Natural killer cell treated with Interleukin-12 subunit alpha and Interleukin-12 subunit beta and Interleukin-15 and Interleukin-18, amount 100 ng/mL, for 72 hours (primary cell): ENCODE measurements at places on chromosomes 13 and 19.

DNA sequence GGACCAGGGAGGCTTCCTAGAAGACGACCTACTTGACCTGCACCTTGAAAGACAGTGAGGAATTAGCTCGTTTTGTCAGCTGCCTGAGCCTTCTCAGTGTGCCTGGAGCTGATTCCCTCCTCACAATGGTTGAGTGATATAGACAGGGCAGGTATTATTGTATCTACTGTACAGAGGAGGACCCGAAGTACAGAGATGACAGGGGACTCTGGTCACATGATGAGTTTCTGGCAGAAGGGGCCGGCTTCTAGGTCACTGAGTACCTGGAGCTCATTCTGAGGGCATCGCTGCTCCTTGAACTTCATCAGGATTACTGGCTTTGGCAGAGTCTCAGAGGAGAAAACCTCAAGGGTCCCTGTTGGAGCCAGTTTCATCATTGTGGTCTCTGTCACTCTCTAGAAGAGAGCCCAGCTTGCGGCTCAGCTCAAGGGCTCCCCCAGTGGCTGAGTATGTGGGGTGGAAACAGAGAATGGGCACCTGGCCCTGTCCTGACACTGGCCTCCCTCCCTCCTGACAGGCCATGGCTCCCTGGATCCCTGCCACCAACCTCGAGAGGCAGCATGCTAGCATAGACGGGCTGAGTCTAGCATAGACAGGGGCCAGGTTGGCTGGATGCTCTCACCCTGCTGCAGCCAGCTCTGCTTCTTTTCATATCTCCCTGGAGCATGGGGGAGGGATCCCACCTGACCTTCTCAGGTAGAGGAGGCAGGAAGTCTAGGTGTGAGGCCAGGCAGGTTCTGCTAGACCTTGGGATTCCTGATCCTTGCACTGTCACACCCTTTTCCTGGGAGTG lies 38.7 kb downstream of the NFIX start:
- H3K27me3 ChIP-seq = peaks cover 7% of the 10 kb centered on the region
- no peak overlapping the region for H3K27ac ChIP-seq
- peaks cover 11% of the 10 kb centered on the region for H3K4me1 ChIP-seq
- no peak overlapping the region for H3K4me3 ChIP-seq

DNA sequence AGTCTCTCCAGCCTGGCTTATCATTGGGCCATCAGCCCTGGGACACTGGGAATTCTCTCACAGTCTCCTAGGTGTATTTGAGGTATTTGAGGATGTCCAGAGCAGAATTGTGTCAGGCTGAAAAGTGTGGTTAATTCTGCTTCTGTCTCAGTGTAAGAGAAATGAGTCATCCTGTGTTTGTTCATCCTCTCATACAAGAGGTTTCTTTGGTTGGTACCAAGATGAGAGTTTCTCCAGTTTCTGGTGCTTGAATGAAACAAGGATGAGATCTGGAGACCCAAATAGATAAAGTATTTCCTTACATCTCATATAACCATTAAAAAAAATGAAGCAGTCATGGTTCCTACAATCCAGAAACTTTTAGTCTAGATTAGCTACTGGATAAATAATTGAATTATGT lies 7.7 kb downstream of the ZNF253 start:
- DNase-seq = no peak
- H3K4me3 ChIP-seq = no peak overlapping the region
- H3K36me3 ChIP-seq = peaks cover 20% of the 10 kb centered on the region
- no peaks in the 10 kb centered on the region for H3K27me3 ChIP-seq
- H3K27ac ChIP-seq = no peak overlapping the region

- DNase-seq = no peak
- no peaks in the 10 kb centered on the region for H3K4me1 ChIP-seq
- peaks cover 41% of the 10 kb centered on the region for H3K36me3 ChIP-seq
- H3K27me3 ChIP-seq = no peaks in the 10 kb centered on the region
- H3K27ac ChIP-seq = no peak overlapping the region
- H3K4me3 ChIP-seq = no peak overlapping the region
These were observed 13.5 kb upstream of the OR7D2 start for GRCh38 chr19:9165261-9165660.

- H3K27ac ChIP-seq = no peak overlapping the region
- H3K36me3 ChIP-seq = no peaks in the 10 kb centered on the region
- no peaks in the 10 kb centered on the region for H3K27me3 ChIP-seq
- no peak for DNase-seq
These were observed 5.1 kb downstream of the CBARP start for GRCh38 chr19:1232652-1233072.

GRCh38 chr19:39080431-39080830 lies 3.7 kb upstream of the ACP7 start:
- H3K27ac ChIP-seq = no peak overlapping the region
- no peak overlapping the region for H3K4me3 ChIP-seq
- H3K36me3 ChIP-seq = no peaks in the 10 kb centered on the region
- H3K27me3 ChIP-seq = peaks cover 15% of the 10 kb centered on the region
- peaks cover 15% of the 10 kb centered on the region for H3K4me1 ChIP-seq

DNA sequence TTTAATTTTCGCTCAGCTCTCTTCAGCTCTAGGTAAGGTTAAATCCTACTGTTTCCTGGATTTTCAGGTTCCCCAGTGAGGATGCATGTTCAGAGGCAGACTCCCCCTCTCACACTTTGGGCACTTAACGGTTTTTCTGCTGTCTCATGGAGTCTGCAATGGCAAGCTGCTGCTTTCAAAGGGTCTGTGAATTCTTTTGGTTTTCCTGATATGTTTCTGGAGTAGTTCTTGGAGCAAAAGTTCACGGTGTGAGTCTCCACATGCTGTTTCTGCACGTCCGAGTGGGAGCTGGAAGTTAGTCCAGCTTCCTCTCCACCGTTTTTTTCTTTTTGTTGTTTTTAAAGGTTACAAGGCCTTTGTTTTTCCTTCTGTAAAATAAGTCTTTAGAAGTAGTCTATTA lies 35.4 kb downstream of the DNAJC15 start:
- peaks cover 9% of the 10 kb centered on the region for H3K36me3 ChIP-seq
- peaks cover 40% of the 10 kb centered on the region for H3K4me1 ChIP-seq
- H3K27ac ChIP-seq = peak overlapping the region; percentile 47
- no peak for DNase-seq

DNA sequence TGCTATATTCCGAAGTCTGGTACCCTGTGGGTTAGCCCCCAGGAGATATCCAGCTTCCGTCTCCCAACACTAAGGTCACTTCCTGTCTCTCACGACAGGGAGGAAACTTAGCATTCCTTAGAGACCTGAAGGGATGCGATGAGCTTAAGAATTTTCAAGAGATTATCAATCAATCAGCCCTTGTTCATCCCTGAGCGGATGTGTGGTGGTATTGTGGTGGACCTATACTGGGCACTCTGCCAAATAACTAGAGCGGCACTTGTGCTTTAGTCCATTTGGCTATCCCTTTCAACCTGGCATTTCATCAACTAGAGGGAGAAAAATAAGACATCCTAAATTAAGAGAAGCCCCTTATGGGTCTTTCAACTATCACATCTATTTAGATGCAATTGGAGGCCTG lies 30.9 kb upstream of the ZNF562 start:
- peaks cover 15% of the 10 kb centered on the region for H3K27me3 ChIP-seq
- peaks cover 12% of the 10 kb centered on the region for H3K4me1 ChIP-seq
- no peak overlapping the region for H3K27ac ChIP-seq
- peaks cover 9% of the 10 kb centered on the region for H3K36me3 ChIP-seq
- H3K4me3 ChIP-seq = no peak overlapping the region

- peaks cover 4% of the 10 kb centered on the region for H3K4me1 ChIP-seq
- H3K27ac ChIP-seq = no peak overlapping the region
- H3K27me3 ChIP-seq = peaks cover 12% of the 10 kb centered on the region
- H3K36me3 ChIP-seq = no peaks in the 10 kb centered on the region
These were observed 56.2 kb upstream of the SCEL start for GRCh38 chr13:77479326-77479725.

- no peak overlapping the region for H3K27ac ChIP-seq
- DNase-seq = no peak
- H3K4me1 ChIP-seq = no peaks in the 10 kb centered on the region
- H3K36me3 ChIP-seq = no peaks in the 10 kb centered on the region
- H3K4me3 ChIP-seq = no peak overlapping the region
These were observed 7.4 kb downstream of the BCAM start for GRCh38 chr19:44816301-44816700.

DNA sequence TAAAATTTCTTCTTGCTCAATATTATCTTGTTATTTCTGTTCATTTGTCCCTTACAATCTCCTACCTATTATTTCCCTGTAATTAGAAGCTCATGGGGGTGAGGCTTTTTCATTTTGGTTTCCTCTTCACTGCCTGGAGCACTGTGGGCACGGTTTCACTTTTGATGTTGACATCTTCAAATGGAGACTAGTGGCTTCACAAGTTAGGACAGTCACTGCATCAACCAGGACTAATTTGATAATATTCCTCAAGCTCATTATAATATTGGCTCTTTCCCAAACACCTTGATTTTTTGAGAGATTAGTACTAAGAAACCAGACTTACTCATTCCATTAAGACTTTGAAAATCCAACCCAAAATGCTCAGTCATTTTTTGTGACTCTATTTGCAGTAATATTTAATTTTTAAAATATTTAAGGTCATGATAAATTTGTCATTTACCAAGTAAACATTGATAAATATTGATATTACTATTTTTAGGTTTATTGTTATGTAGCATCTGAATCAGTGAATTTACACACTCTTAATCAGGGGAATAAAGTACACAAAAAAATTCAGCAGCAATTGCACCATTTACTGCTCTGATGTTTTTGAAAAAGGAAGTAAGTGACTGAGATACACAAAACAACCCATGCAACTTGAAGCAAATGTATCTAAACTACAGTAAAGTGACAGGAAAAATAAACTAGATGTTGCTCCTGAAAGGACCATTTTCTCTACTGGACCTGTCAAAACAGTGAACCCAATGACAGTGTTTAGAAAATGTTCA lies 28.8 kb upstream of the RCBTB2 start:
- peak overlapping the region; percentile 75 for H3K4me3 ChIP-seq
- H3K27ac ChIP-seq = peak overlapping the region; percentile 91
- peaks cover 6% of the 10 kb centered on the region for H3K27me3 ChIP-seq
- peaks cover 42% of the 10 kb centered on the region for H3K4me1 ChIP-seq
- no peak for DNase-seq

- no peak overlapping the region for H3K27ac ChIP-seq
- H3K27me3 ChIP-seq = no peaks in the 10 kb centered on the region
- no peak for DNase-seq
- H3K4me1 ChIP-seq = no peaks in the 10 kb centered on the region
These were observed 199.2 kb downstream of the NALCN start for GRCh38 chr13:101217086-101217485.

GRCh38 chr13:76854894-76855293 lies 31.3 kb downstream of the KCTD12 start:
- no peak overlapping the region for H3K4me3 ChIP-seq
- H3K4me1 ChIP-seq = peaks cover 6% of the 10 kb centered on the region
- DNase-seq = no peak
- peaks cover 15% of the 10 kb centered on the region for H3K27me3 ChIP-seq
- no peak overlapping the region for H3K27ac ChIP-seq

DNA sequence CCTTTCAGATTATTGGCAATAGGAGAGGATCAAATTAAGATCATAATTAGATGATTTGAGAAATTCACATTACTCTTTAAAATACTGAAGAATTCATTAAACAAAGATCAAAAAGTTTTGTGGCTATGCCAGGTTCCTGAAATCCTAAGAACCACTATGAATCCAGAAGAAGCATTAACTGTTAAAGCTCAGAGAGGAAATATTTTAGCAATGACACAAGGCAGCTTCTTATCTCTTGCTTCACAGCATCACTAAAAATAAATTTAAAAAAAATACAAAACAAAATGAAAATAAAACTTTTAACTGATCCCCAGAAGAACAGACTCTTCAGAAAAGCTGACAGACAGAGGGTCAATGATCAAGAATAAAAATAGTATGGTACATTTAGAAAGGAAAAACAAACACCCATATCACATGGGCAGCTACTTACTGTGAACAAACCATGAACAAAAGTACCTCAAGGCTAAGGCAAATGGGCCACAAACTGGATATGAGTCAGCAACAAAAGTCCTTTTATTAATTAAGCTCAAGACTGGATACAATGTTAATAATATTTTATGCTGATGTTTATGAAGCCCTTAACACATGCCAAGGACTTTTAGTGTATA lies 19.6 kb downstream of the RNF6 start:
- no peaks in the 10 kb centered on the region for H3K27me3 ChIP-seq
- H3K36me3 ChIP-seq = peaks cover 13% of the 10 kb centered on the region
- no peak overlapping the region for H3K4me3 ChIP-seq
- no peak overlapping the region for H3K27ac ChIP-seq

DNA sequence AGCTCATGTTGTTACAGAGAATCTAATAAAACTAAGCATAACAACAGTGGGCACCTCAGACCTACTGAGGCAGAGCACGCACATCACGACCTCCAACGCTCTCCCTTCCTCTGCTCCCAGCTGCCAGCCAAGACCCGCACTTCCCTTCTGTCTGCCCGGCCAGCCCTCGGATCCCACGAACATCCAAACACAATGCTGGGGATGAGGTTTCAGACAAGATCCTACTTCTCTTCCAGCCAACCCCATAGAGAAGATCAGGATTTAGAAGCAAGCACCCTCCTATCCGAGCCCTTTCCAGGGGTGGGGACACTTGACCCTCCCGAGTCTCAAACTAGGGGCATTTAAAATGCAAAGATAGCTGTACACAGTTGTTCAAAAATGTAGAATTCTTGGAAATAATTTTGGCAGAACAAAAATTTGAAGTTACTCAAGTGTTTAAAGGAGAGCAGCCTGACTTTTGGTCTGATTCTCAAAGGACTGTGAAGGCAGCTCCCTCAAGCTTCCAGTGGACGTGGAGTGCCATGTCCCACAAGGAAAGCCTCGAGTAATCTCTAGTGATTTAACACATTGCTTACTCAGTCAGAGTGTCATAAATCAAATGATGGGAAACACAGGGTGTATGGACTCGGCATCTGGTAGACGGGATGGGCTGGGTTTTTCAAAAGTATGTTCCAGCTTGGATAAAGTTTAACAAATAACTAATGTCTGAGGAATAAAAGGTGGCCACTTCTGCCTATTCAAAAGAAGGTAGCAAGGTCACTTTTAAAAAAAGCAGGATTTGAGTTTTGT lies 32.8 kb downstream of the ANKRD10 start:
- peaks cover 16% of the 10 kb centered on the region for H3K4me1 ChIP-seq
- H3K27ac ChIP-seq = no peak overlapping the region
- DNase-seq = no peak
- no peak overlapping the region for H3K4me3 ChIP-seq
- H3K27me3 ChIP-seq = no peaks in the 10 kb centered on the region

DNA sequence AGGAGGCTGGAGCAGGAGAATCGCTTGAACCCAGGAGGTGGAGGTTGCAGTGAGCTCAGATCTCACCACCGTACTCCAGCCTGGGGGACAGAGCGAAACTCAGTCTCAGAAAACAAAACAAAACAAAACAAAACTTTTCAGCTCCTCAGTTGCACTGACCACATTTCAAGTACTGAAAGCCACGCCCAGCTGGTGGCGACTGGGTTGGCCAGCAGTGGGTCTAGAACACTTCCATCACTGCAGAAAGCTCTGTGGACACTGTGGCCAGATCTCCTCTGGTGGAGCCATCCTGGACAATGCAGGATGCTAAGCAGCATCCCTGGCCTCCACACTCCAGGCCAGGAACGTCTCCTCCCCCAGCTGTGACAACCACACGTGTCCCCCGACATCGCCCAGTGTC lies 21.1 kb downstream of the TLE2 start:
- no peak overlapping the region for H3K27ac ChIP-seq
- DNase-seq = no peak
- H3K36me3 ChIP-seq = no peaks in the 10 kb centered on the region
- no peak overlapping the region for H3K4me3 ChIP-seq
- H3K4me1 ChIP-seq = no peaks in the 10 kb centered on the region
- H3K27me3 ChIP-seq = no peaks in the 10 kb centered on the region

- no peak overlapping the region for H3K4me3 ChIP-seq
- no peak for DNase-seq
- peaks cover 2% of the 10 kb centered on the region for H3K36me3 ChIP-seq
- peaks cover 18% of the 10 kb centered on the region for H3K27me3 ChIP-seq
- peaks cover 8% of the 10 kb centered on the region for H3K4me1 ChIP-seq
These were observed 50.7 kb downstream of the ACSBG2 start for GRCh38 chr19:6185835-6186834.
